Amniotic stem cell (primary cell): ENCODE measurements at places on chromosomes 4 and X.

DNA sequence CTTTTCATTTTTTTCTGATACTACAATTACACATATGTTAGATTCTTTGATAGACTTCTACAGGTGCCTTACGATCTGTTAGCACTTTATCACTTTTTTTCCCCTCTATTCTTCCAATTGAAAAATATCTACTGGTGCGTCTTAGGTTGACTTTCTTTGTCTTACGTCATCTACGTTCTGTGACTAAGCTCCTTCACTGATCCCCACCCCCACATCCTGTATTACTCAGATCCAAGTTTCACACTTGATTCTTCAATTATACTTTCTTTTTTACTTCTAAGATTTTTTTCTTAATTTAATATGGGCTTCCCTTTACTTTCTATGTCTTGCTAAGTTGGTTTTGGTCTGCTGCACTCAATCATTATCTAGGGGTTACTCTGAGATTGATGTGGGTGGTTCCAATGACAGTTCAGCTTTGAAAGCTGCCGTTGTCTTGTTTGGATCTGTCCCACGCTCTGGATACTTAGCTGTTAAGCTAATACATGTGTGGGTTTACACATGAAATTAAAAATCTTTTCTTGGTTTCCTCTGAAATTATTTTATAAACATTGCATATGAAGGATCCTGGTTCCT lies 1321.1 kb downstream of the RAPGEF2 start:
- DNase-seq, result no peak

DNA sequence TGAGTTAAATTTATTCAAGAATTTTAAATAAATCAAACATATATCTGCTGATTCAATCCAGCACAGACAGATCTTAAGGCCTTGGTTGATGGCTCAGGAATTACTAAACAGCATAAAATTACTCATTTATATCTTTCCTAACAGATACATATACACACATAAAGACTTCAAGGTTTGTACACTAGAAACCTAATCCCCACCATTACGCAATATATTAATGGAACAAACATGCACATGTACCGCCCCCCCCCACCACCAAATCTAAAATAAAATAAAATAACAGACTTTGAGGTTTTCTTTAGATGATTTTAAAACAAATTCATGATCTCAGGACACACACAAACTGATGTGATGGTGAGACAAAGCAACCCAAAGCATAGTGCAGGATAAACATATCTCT lies 333.9 kb upstream of the DDX53 start:
- DNase-seq, result no peak

DNA sequence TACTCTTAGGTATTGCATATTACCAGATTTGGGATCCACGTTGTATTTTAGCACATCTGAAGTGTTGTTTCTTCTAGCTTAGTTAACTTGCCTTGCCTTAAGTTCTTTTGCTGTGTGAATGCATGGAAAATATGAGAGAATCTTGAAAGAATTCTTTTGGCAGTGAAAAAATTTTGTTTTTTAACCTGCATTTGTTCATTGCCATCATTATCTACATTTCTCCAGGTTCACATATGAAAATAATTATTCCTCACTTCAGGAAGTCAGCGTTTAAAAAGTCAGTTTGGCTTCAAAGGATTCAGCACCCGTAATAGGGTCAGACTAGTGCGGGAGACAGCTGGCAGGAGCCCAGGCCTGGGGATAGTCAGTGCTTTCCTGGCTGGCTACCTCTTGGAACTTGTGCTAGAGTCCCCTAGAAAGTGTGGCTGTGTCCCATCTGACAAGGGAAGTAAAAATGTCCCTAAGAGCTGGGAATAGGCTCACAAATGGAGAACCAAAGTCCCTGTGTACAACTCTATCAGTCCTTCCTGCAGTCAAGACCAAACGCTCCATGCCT lies 251.9 kb upstream of the KLF3 start:
- DNase-seq, result no peak

DNA sequence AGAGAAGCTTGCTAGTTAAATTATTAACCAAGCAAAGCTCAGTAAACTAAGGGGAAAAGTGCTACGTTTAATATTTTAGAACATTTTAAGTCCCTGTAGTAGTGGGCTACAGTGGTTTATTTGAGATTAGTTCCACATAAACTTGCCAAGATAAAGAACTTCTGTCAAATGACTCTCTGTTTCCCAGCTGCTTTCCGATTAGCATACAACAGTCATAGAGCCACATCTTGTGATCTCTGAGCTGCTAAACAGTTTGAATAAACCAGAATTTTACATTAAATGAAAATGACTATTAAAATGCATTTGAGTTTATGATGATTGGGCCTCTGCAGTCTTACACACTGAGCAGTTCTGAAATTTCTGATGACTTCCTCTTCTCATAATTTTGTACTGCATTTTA lies 568.5 kb downstream of the IQCM start:
- no peak for DNase-seq

DNA sequence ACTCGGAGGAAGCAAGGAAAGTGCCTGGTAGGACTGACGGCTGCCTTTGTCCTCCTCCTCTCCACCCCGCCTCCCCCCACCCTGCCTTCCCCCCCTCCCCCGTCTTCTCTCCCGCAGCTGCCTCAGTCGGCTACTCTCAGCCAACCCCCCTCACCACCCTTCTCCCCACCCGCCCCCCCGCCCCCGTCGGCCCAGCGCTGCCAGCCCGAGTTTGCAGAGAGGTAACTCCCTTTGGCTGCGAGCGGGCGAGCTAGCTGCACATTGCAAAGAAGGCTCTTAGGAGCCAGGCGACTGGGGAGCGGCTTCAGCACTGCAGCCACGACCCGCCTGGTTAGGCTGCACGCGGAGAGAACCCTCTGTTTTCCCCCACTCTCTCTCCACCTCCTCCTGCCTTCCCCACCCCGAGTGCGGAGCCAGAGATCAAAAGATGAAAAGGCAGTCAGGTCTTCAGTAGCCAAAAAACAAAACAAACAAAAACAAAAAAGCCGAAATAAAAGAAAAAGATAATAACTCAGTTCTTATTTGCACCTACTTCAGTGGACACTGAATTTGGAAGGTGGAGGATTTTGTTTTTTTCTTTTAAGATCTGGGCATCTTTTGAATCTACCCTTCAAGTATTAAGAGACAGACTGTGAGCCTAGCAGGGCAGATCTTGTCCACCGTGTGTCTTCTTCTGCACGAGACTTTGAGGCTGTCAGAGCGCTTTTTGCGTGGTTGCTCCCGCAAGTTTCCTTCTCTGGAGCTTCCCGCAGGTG lies 637 bp downstream of the AR start:
- no peak for DNase-seq
